Stimulated activated CD8-positive, alpha-beta memory T cell treated with anti-CD3 and anti-CD28 coated beads, Interleukin-4, amount 100 ng/mL, for 48 hours (primary cell): ENCODE measurements at places on chromosomes 4 and X.
A peak's percentile ranks its signal among the peaks of the same experiment; 100 is the strongest.

GRCh38 chr4:146647615-146648460, 9.1 kb downstream of the POU4F2 start:
- no peak for DNase-seq

DNA sequence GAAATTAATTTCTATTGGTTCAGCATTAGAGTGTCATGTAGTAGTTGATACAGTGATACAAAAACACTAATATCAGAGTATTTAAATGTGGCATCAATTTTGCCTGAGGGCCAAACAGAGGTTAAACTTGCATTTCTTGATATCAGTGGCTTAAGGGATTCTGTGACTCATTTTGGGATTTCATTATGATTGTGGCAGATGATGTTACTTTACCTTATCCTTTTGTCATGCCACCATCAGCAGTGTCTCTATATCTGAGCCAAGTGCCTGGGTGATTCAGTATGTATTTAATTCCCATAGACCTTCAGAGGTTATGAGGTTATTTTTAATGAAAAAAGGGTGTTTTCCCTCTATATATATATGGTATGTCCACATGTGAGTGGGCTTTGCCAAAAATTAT, 582.9 kb downstream of the ADGRL3 start:
- no peak for DNase-seq

GRCh38 chrX:96683997-96684338, 674 bp upstream of the DIAPH2 start:
- DNase-seq = no peak

DNA sequence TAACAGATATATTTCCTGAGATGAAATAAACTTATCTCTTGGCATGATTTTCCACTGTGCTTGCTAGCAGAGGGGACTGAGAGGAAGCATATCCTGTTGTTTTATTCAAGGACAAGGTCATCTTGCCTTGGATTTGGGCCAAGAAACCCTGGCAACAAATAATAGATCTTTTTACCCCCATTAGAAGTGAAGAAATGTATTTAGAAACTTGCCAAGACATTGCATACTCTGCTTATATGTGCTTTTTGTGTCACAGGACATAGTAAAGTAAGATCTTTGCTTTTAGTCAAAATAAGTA, 170.2 kb downstream of the RAPGEF2 start:
- DNase-seq = no peak

DNA sequence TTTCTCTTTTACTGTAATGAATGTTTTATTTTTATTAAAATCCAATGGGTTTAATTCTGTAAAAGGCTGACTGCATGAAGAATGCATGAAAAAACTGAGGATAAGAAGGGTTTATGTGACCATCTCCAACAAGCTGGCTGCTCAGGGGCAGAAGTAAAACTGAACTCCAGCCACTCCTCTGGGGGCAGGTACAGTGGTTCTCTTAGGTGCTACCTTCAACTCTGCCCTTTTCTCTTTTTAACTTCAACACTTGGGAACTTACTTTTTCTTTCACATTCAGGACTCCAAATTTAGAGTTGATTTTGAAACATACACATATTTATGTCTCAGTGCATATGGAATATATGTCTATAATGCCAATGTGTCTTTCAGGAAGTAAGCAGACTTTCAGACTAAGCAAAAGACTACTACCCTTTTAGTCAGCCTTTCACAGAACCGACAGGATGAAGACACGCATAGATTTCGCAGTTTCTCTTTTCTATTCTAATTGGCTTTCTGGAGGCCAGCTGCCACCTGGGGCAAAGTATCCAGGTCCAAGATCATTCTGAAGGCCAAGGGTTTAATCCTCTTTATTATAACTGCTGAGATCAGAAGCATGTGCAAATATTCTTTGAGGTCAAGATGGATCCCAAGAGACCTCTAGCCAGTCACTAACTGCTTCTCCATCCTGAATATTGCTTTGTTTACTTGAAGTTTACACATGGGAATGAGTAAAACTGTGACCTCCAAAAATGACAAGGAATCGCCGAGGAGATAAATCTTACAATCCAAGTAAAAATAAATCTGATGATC, 30.7 kb downstream of the HS3ST1 start:
- no peak for DNase-seq

GRCh38 chrX:8288590-8288989, 117.5 kb upstream of the VCX2 start:
- no peak for DNase-seq

DNA sequence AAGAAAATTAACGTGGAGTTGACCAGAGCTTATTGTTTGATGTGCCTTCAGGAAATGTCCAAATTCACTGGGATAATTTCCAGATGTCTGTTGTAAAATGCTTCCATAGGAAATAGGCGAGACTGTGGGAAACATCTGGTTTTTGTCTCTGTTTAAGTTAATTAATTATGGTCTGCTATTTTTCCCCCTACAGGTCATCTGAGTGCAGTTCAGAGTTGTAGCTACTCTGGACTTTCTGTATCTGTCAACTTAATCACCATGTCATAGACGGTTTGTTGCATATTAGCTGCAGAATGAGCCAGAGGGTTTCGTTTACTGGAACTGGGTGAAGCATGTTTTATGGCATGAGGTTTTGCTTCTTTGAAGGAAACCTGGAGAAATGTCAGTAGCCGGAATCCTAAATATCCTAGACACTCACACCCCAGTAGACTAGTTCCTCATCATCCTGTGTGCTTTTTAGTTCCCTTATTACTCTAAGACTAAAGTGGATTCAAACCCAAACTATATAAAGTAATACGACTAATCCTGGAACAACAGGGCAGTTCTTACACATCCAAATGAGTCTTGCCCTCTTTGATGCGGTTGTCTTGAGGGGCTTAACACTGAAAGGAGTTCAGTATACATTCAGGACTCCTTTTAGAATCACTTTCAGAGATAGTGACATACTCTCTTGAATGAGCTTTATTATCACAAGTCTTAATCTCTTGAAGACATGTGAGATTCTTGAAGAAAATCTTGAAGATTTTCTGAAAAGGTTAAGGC, 62.5 kb downstream of the PPEF1 start:
- DNase-seq = no peak

GRCh38 chr4:170949084-170949483, 859.3 kb upstream of the AADAT start:
- DNase-seq = no peak

DNA sequence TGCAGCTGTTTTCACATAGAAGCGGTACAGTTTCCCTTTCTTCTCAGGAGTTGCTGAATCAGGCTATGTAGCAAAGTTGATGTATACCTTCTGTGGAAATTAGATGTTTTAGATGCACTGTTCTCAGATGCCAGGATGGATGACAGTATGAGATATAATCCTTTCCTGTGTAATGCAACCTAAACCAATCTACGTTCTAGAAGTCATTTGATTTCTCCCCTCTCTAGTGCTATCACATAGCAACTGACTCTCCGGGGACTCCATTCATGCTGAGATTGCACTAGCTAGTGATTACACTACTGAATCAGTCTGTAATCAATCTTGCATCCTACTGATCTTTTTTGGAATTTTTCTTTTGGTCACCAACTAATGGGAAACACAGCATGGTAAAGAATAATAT, 1881.7 kb downstream of the PCDH7 start:
- no peak for DNase-seq

DNA sequence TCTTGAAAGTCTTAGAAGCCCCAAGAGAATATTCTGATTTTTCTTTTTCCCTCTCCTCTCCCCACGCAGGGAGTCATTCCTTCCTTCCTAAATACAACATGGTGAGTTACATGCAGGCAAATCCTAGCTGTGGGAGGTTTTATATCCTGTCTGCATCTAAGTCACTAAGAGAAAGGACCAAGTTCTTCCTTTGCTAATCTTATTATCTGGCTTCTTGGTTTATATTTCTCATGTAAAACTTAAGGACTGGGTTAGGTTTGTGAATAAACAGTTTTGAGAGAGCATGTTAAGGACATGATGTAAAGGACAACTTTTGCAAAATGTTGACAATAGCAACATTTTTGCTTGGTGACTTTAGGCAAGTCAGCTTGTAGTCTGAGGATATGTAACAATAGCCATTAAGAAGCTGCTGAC, 5.1 kb upstream of the CXCL9 start:
- DNase-seq = no peak

GRCh38 chr4:114519368-114519767, 79.2 kb upstream of the UGT8 start:
- no peak for DNase-seq

- DNase-seq = peak; percentile 15
Observed at GRCh38 chr4:4423706-4424498, 37.0 kb downstream of the NSG1 start.

- DNase-seq = no peak
Observed at GRCh38 chrX:140713174-140713539, 3.6 kb downstream of the LINC00632 start.

DNA sequence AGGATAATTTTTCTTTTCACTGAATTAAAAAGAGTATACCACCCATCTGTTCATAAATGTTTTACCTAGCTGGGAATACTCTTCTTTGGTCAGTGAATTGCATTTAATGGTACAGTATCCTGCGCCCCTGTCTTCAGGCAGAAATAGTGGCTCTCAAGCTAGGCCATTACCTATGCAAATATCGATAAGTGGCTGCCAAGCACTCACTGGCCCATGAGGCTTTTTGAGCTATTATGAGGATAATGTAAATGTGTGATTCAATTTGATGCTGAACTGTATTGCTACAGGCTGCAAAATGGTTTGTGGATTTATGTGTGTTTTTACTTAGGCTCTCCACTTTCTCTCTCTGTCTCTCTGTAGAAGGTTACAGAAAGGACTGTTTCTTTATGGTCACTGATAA, 30.1 kb upstream of the MTMR1 start:
- DNase-seq = no peak

DNA sequence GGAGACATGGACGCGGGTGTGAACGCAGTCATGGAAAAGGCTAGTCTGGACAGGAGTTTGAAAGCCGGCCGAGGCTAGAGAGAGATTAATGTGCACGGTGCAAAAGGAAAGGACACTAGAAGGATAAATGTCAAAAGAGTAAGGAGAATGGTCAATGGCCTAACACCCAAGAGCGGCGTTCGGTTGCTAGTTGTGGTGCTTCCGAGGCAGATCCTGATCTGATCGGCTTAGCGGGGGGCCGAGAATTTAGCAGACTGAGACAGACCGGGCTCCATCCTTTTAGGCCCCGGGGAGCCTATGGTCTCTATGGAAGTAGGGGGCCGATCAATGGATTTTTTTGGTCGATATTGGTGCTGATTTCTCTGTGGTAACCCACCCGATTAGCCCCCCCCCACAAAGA, 6.9 kb downstream of the GAGE10 start:
- DNase-seq = no peak

- DNase-seq = no peak
Observed at GRCh38 chrX:71171110-71171801, 26.6 kb downstream of the NLGN3 start.

- no peak for DNase-seq
Observed at GRCh38 chr4:143441678-143442077, 71.8 kb upstream of the SMARCA5 start.

- no peak for DNase-seq
Observed at GRCh38 chr4:129614611-129615010, 518.7 kb downstream of the C4orf33 start.

DNA sequence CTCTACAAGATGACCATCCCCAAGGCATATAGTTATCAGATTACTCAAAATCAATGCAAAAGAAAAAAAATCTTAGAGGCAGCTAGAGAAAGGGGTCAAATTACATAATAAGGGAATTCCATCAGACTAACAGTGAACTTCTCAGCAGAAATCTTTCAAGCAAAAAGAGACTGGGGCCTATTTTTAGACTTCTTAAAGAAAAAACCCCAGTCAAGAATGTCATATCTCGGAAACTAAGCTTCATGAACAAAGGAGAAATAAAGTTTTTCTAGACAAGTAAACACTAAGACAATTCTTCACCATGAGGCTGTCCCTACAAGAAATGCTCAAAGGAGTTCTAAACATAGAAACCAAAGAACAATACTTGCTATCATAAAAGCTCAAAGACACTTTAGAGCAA, 51.7 kb downstream of the RAB28 start:
- no peak for DNase-seq

GRCh38 chr4:72376901-72377300, 192.1 kb downstream of the ADAMTS3 start:
- no peak for DNase-seq

- DNase-seq = no peak
Observed at GRCh38 chrX:105424729-105425128, 204.2 kb upstream of the TEX13A start.

- peak; percentile 88 for DNase-seq
Observed at GRCh38 chr4:26028793-26029567, 115.0 kb downstream of the SMIM20 start.

DNA sequence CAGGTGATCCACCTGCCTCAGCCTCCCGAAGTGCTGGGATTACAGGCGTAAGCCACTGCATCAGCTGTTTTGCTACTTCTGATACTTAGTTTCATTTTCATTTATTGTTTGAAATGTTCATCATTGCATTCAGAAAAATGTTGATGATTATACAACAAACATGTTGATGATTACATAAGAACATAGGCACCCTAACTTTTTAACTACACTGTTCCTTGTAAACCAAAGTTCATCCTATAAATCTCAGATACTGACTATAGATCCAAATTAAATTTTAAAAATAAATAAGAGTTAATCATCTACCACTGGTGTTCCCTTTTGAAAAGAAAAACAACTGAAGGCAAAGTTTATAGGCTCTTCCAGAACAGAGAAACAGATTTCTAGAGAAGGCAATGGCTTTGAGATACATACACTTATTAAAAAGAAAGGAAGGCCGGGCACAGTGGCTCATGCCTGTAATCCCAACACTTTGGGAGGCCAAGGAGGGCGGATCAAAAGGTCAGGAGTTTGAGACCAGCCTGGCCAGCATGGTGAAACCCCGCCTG, 23.4 kb downstream of the TRIM75 start:
- no peak for DNase-seq

- no peak for DNase-seq
Observed at GRCh38 chr4:113467581-113467980, 294.0 kb downstream of the CAMK2D start.

DNA sequence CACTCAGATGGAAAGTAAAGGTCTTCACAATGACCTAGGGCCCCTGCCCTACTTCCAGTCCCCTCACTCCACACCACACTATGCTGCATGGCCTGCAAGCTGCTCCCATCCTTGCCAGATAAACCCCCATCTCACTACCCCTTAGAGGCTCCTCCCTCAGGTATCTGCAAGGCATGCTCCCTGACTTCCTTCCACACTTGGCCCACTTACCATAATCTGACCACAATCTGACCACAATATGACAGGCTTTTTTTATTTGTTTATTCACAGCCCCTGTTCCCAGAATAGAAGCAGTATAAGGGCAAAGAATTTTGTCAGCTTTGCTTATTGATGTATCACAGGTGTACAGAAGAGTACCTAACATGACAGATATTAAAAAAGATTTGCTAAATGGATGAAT, 124.7 kb downstream of the CAMK2D start:
- DNase-seq = peak; percentile 29

DNA sequence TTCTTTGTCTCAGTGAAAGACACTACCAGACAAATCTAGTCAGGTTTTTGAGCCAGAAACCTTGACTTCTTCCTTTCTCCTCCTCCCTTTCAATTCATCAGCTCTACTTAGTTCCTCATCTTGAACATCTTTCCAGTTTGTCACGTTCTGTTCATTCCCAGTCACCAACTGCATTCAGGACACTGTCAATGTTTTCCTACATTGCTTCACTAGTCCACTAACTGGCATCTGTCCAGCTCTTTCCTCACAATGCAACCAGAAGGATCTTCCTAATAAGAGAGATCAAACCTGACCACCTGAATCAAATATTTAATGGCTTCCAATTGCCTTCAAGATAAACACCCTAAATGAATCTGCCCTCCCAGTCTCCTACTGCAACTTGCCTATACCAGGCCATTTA, 52.5 kb downstream of the SYNPO2 start:
- DNase-seq = no peak

GRCh38 chr4:7214359-7214758, 22.0 kb downstream of the SORCS2 start:
- DNase-seq = no peak

GRCh38 chr4:6267573-6267972, 2.1 kb upstream of the WFS1 start:
- DNase-seq = no peak
